ENCODE measurements at places on chromosomes 2 and 18.

- DNase-seq: no peak
These were observed 34.7 kb upstream of the IL1RL1 start for GRCh38 chr2:102276549-102277201.

GRCh38 chr2:74003494-74004211 is 18.9 kb downstream of the TET3 start:
- no peak for DNase-seq

GRCh38 chr2:199216253-199216652 is 241.5 kb downstream of the SATB2 start:
- DNase-seq: no peak

- no peak for DNase-seq
These were observed 33.9 kb upstream of the BMP10 start for GRCh38 chr2:68905116-68905515.

DNA sequence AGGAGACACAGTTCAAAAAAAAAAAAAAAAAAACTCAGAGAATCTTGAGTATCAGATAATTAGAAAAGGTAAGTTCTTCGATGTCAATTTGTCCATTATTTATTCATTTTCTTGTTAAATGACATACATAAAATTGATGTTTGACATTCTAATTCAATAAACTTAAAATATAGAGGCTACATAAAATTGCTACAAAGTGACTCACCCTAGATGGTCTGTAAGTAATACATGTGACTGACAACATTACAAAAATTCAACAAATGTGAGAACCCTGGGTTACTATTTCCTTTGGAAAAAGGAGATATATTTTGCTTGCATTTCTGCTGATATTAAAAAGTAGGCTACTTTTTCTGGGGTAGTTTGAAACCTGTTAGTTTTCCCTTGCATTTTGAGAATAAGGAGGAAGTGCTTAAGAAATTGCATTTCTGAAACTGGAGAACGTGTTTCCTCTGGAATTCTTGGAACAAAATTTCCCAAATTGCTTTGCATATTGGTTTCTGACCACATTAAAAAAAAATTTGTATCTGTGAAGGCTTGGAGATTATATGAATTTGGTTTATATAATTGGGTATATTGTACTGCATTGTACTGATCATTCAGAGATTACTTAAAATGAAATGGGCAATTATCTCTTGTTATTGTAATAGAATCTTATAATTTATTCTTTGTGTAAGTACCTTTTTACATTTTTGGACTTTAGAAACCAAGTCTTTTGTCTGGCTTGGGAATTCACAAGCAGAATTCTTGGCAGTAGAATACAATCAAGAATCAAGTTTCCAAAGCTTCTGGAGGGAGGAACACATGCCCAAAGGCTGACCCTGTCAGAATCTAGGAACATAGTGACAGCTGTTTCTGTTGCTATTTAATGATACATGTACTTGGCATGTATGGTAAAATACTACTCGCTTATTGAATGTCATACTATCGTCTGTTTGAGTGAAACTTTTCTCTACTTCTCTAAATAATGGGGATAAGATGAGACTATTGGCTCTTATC is 106.1 kb downstream of the DSEL start:
- DNase-seq: no peak

GRCh38 chr2:225434014-225434413 is 34.5 kb downstream of the NYAP2 start:
- DNase-seq: no peak

DNA sequence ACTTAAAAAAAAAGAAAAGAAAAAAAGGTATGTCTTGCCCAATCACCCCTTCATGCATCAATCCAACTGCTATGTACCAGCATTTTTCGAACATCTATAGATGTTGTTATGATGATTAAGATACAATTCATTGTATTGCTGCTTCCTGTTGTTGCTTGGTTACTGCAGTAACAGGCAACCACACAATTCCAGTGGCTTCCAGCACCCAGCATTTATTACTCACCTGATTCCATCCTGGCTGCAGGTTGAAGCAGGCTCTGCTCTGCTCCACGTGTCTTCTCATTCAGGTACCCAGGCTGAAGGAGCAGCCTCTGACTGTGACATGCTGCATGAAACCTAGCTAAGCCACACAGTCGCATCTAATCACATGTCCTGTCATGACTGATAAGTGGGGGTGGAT is 196.9 kb downstream of the INO80D start:
- no peak for DNase-seq

DNA sequence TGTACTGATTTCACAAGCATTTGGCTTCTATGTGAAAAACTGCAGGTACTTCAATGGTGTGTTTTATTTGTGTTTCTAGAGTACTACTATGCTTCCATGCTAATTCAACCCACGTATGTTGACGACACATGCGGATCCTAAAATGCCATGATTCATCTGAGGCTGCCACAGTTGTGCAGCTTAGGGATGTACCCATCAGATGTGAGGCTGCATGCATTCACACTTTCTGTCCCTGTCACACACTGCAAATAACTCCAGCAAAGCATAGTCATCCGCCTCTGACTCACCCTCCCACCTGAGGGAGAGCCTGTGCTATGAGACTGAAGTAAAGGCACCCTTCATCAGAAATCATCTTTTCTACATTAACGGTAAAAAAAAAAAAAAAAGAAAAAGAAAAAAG is 22.1 kb upstream of the SERTAD2 start:
- peak; percentile 69 for DNase-seq

DNA sequence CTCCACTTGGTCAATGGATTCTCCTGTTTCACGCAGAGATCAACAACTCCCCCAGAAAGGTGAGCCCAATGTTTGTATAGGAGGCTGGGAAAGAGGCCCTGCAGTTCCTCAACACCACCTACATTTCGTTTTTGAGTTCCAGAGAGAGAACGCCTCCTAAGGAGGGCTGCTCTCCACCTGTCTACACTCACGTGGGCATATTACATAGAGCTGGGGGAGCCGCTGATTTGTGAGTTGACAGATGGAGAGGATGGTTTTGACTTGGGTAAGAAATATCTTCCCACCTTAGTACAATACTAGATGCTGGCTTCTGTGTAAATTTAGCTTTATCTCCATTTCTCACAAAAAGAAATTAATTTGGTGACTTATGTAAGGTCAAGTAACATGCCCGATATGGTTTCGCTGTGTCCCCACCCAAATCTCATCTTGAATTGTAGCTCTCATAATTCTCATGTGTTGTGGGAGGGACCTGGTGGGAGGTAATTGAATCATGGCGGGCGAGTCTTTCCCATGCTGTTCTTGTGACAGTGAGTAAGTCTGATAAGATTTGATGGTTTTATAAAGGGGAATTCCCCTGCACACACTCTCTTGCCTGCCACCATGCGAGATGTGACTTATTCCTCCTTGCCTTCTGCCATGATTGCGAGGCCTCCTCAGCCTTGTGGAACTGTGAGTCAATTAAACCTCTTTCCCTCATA is 274.5 kb upstream of the PXDN start:
- no peak for DNase-seq

GRCh38 chr2:44686561-44686960 is 254.9 kb upstream of the SIX3 start:
- DNase-seq: no peak

DNA sequence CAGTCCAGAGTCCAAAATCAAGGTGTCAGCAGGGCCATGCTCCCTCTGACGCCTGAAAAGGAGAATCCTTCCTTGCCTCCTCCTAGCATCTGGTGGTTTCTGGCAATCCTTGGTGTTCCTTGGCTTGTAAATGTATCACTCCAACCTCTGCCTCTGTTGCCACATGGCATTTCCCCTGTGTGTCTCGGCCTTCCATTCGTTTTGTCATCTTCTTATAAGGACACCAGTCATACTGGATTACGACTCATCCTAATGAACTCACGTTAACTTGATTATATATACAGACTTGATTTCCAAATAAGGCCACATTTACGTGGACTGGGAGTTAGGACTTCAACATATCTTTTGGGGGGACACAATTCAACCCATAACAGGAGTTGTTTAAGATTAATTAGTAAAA is 15.8 kb downstream of the PMAIP1 start:
- no peak for DNase-seq

- DNase-seq: peak; percentile 38
These were observed at the start of gene PTPRM for GRCh38 chr18:7566567-7567473. Gene PTPRM, plus strand, starts transcription at chr18:7567316. Its CDS starts 503 bp downstream, at chr18:7567819.

- no peak for DNase-seq
These were observed 557.5 kb downstream of the ARHGAP15 start for GRCh38 chr2:143686585-143687164.

- no peak for DNase-seq
These were observed 184.2 kb downstream of the TMEM247 start for GRCh38 chr2:46663614-46664013.

DNA sequence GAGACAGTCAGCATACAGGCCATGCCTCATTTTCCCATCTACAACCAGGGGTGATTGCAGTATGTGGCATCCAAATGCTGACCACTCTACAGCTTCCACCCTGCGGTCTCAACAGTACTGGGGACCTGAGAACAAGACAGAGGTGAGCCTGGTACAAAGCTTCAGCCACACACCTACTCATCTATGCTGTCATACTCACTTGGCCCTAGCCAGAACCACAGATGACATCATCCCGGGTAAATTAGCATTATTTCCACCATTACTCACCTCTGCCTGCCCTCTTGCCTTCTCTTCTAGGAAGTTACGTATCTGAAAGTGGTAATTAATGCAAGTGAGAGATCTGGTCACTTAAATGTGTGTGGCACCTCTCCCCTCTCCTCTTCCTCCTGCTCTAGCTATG is 208.2 kb upstream of the ARL4C start:
- DNase-seq: no peak

GRCh38 chr2:114009205-114009944 is 119.5 kb downstream of the ACTR3 start:
- DNase-seq: no peak

- DNase-seq: no peak
These were observed 83.9 kb downstream of the ACTR3 start for GRCh38 chr2:113973810-113974209.

- DNase-seq: no peak
These were observed 556 bp downstream of the CYRIA start for GRCh38 chr2:16664809-16665747.

- no peak for DNase-seq
These were observed 84.7 kb downstream of the BCL2 start for GRCh38 chr18:63234841-63235240.

DNA sequence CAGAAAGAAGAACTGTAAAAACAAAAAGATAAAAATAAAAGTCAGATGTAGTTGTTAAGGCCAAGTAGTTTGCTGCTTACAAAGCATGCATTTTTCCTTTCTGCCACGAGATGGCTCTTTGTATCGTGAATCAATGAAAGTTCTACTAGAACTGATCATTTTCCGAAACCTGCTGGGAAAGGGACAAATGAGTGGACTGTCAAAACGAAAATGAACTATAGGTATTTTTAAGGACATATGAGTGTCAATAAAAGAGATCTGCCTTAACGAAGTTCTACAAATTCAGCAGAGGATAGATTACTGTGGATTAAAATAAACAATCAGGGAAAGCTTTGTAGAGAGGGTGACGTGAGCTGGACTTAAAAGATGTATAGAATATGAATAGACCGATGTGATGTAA is 15.0 kb upstream of the ELOA2 start:
- DNase-seq: no peak

DNA sequence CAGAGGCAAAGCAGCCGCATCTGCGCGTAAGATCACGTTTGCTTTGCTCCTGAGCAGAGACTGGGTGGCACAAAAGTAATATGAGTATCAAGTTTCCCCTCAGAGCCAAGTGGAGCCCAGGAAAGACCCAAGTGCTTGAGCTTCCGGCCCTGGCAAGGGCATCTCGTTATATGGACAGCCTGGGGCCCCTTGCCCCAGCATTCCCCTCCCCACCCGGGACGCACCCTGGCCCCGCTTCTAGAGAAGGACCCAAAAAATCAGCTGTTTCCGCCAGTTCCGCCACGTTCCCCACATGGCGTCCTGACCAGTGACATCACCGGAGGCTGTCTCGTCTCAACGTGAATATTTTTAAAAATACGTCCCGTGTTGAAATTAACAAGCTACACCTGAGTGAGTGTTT is 135.1 kb downstream of the NFATC1 start:
- DNase-seq: no peak

DNA sequence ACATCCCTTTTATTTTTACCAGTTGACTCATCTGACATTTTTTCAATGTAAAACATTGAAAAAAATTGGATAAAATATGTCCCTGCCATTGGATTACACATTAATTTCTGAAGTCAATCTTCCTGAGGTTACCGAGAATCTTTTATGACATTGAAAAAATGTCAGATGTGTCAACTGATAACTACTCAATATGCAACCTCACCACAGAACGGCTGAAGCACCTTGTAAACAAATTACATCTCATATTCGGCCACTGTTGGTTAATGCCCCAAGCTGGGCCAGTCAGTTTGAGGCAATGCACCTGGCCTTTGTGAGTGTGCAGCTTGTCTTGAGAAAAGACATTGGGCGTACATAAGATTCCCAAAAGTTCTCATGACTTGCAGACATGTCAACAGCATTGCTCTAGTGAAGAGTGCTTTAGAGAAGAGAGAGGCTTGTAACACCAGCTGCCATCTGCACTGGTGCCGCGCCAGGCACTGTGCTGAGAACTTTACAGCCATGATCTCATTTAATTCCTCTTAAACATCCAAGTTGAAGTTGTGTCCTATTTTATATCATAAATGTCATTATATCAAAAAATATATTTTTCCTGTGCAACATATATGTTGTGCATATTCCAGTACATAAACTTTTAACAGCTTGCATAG is 112.7 kb upstream of the SLC35G4 start:
- DNase-seq: no peak

DNA sequence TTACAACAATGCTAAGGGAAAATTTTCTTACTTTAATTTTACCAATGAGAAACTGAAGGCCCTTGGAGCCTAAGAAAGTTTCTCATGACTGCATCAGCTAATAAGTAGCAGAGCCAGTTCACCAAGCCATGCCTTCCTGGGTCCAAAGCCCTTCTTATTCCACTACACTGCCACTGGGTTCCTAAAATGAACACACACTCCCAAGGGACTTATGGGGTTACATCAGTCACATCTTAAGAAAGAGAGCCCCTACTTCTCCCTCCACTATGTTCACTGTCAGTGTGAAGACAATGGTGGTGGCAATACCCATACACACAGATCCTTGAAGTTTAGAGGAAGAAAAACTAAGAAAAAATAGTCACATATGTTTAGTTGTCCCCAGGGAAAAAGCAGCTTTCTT is 20.6 kb downstream of the MBD2 start:
- DNase-seq: no peak

- no peak for DNase-seq
These were observed 90.8 kb upstream of the L3MBTL4 start for GRCh38 chr18:6505498-6505875.

DNA sequence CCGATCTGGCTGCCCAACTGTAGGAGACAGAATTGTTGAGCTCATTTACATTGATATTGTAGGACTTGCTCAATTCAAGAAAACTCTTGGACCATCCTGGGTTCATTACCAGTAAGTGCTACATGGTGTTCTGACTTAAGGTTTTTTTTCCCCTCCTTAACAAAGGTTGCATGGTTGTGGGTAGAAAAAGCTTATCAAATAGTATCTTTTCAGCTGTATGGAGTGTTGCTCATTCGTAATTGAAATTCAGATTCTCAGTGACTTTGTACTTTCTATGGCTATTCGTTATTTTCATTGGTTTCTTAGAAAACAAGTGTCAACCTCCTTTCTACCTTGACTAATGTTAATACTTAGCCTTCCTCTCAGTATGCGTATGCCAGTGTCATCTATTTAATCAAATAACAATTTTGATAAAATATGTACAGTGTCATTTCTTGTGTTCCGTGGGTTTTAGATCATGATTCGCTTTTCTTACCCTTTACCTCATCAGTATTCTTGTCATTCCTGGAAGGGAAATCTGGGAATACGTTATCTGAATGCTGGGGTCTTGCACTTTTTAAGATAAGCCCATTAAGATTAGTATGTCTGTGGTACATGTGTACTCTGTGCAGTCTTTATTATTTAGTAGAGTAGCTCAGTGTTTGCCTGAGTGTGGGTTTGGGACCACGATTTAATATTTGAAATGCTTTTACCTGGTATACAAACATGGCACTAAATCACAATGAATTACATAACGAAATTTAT is 91.3 kb downstream of the MGAT5 start:
- DNase-seq: no peak

Data from stimulated activated CD4-positive, alpha-beta T cell treated with anti-CD3 and anti-CD28 coated beads, Interleukin-1b, Interleukin-23, amount 100 ng/mL, for 24 hours (primary cell).